ENCODE measurements at places on chromosomes 4 and X.

DNA sequence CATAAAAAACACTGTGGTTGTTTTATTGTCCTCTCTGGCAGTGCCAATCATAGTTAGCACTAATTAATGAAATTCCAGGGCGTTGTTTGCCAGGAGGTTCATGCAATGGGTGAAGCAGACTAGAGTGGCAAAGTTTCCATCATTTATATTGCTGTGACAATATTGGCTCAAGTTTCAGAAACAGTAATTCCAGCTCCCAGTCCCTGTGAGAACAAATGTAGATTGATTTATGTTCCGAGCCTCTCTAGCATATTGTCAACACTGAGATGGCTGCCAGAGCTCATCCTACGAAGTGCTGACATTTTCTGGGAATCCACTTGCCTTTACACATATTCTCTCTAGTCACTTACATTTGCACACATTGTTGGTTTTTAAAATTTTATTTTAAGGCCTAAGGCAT, 440.0 kb upstream of the IGFBP7 start:
- DNase-seq = no peak

DNA sequence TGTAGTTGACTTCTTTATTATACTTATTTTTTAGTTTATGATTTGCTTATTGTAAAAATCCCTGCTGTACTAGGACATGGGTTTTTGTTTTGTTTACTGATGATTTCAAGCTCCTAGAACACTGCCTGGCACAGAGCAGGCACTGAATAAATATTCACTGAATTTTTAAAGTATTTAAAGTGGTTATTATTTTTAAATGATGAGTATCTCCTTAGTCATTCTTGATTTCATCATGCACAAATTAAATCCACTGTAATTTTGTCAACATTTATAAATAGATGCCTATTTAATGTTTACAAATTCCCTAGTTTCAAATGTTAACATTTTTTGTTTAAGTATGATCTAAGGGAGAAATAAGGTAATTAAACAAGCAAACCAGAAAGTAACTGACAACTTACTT, 367.9 kb upstream of the SLIT2 start:
- DNase-seq = peak; percentile 35

DNA sequence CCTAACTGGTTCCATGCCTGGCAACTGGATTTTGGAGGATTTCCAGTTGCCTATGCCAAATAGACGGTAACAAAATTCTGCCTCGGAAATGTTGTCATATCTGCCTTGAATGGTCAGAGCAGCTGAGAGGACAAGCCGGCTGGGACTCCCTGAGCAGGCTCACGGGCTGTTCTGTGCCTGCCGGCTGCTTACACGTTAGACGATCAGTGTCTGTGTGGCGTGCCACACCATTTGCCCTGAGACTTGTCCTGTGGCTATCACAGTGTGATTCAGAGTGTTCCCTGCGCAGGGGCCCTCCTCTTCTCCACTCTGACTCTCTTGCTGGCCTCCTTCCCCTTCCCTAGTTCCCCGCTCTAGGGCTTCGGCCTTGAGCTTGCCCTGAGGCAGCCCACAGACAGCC, 42.4 kb downstream of the RAI2 start:
- no peak for DNase-seq

- DNase-seq = no peak
These were observed 23.6 kb downstream of the SH3KBP1 start for GRCh38 chrX:19863857-19864223.

Measured in adipocyte (in vitro differentiated cells).